ENCODE measurements at places on chromosomes 2 and 18.
A peak's percentile ranks its signal among the peaks of the same experiment; 100 is the strongest.

- no peak for DNase-seq
These were observed 161.7 kb downstream of the PARD3B start for GRCh38 chr2:204706939-204707338.

DNA sequence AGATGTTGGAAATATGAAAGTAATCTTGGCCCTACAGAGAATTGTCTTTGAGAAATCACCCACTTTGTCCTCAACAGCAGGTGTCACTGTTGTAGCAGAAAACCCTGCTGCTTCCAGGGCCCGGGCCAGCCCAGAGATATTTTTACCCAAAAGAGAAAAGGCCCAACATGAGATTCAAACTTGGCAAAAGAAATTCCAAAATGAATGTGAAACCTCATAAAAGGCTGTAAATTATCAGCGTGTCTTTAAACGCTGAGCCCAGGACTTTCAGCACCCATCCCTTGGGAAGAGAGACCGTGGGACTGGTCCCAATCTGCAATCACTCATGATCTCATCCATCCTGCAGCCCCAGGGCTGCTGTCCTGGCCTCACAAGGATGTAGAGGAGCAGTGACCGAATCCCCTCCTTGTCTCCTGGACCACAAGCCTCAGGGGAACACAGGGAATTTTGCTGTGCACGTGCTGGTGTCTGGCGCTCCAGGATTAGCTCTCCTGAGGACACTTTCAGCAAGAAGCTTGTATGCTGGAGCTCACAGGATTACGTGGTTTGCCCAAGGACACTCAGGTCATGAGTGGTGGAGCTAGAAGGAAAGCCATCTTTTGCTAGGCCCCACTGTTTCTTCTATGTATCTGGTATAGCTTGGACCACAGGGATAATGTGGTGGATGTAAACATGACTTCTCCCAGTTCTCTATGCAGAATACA is 202.1 kb downstream of the RNF144A start:
- no peak for DNase-seq

DNA sequence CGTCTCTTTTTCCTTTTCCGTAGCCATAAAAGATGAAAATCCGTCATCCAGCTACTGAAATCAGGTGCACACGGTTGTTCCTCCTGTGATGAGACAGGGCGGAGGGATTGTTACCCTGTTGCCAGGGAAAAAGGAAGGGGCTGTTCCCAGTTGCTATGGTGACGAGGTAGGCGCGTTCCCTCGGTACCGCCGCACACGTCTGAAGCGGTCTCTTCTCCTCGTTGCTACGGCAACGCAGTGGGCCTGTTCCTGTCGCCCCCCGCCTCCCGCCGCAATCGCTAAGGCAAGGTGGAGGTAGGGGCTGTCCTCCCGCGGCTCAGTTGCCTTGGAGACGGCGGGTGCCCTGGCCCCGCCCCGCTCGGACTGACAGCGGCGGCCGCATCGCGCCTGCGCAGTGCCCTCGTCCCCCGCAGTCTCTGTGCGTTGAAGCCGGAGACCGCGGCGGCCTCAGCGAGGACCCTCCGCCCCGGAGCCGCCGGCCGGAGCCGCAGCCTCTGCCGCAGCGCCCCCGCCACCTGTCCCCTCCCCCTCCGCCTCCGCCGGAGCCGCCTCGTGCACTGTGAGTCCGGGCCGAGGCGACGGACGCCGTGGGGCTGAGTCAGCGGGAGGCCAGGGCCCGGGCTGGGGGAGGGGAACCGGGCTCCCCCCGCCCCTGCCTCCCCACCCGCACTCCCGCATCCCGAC is at the start of gene MAPRE3:
Gene MAPRE3, plus strand, starts transcription at position 394 of the 684 bp plus-strand sequence. CDS start 51,582 bp downstream, outside the sequence.
- DNase-seq, result peak; percentile 60

GRCh38 chr2:61282104-61282590 is 120.2 kb downstream of the C2orf74 start:
- DNase-seq, result no peak

DNA sequence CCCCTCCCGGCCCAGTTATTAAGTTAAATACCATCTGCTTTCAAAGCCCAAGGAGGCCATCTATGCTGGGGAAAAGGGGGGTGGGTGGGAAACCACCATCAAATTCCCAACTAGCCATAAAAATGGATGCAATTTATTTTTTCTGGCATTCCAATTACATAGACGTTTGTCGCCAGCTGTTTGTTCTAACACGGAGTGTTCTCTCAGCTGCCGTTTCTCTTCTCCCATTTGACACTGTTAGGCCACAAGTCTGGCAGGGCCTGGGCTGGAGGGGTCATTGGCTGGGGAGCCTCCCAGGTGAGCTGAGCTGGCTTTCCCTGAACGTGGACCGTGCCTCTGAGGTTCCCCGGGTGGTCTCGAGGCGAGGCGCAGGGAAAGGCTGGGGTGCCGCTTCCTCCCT is 16.6 kb downstream of the ATOH8 start:
- DNase-seq, result no peak

DNA sequence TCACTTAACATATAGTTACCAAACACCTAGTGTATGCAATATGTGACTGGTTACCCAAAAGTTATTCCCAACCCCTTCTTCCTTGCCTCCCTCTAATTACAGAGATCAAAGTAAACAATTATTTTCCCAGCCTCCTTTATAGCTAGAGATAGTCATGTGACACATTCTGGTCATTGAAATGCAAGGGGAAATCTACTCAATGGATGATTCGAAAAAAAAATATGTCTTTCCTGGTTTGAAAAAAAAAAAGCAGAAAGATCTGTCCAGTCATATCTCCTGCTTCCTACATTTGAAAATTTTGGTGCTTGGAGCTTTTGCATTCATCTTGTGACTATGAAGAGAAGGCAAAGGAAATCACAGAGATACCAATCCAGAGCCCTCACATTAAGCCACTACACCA is 27.6 kb upstream of the UGP2 start:
- no peak for DNase-seq

DNA sequence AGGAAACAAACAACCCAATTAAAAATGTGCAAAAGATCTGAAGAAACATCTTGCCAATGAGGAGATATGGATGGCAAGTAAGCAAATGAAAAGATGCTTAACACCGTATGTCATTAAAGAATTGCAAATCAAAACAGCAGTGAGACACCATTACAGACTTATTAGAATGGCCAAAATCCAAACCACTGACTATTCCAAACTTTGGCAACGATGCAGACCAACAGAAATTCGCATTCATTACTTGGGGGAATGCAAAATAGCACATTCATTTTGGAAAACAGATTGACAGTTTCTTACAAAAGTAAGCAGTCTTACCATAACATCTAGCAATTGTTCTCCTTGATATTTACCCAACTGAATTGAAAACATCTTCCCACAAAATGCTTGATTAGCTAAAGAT is 1118.7 kb downstream of the SUCLG1 start:
- no peak for DNase-seq

GRCh38 chr2:99867770-99868169 is 274.6 kb downstream of the AFF3 start:
- no peak for DNase-seq

DNA sequence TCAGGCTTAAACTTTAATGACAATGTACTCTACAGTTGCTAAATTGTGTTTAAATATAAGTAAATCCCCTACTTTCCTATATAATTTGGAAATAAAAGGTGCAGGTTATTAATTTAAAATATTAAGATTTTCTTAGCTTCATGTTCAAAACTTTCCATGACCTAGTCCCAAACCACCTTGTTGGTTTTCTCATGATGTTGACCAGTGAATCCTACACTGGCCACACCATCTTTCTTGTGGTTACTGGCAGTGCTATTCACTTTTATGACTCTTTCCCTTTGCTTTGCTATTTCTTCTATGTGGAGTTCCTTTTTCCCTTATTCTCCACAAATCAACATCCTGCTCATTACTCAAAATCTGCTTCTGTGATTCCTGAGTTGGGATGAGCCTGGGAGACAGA is 138.6 kb upstream of the NDUFV2 start:
- no peak for DNase-seq

- no peak for DNase-seq
These were observed 50.8 kb downstream of the WIPF1 start for GRCh38 chr2:174546519-174547506.

- DNase-seq, result no peak
These were observed 55.1 kb downstream of the AAK1 start for GRCh38 chr2:69588403-69588802.

DNA sequence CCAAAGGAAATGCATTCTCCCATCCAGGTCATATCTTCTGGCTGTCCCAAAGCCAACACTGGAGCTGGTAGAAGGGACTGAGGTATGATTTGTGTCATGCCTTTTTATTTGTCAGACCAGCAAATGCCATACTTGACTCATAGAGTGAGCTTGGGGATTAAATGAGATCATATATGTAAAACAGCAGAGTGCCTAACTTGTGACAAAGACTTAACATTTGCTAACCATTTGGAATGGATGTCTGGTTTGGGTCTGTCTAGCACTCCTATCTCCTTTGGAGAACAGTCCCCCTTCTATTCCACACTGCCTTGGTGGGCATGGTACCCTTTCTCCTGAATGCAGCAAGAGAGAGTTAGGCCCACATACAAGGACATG is 128.5 kb upstream of the LGALSL start:
- no peak for DNase-seq

DNA sequence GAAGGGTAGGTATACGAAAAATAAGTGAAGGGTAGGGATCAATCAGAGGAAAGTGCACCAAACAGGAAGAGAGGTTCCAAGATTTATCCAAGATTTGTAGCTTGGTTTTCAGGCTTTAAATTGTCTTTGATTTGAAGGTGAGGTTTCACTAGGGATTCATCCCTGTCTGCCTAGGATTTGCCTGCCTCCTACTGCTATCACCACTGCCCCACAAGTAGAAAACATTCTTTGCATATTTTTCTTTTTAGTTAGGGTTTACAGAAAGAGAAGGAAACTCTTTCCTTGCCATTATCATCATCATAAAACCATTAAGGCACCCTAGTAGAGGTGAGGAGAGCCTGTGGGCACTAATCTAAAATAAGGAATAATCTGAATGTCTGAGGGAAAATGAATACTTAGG is 45.8 kb upstream of the TANC1 start:
- no peak for DNase-seq

- no peak for DNase-seq
These were observed 109.1 kb downstream of the SMAD2 start for GRCh38 chr18:47821314-47821713.

- DNase-seq, result no peak
These were observed 23.1 kb downstream of the FAM178B start for GRCh38 chr2:96963316-96963715.

DNA sequence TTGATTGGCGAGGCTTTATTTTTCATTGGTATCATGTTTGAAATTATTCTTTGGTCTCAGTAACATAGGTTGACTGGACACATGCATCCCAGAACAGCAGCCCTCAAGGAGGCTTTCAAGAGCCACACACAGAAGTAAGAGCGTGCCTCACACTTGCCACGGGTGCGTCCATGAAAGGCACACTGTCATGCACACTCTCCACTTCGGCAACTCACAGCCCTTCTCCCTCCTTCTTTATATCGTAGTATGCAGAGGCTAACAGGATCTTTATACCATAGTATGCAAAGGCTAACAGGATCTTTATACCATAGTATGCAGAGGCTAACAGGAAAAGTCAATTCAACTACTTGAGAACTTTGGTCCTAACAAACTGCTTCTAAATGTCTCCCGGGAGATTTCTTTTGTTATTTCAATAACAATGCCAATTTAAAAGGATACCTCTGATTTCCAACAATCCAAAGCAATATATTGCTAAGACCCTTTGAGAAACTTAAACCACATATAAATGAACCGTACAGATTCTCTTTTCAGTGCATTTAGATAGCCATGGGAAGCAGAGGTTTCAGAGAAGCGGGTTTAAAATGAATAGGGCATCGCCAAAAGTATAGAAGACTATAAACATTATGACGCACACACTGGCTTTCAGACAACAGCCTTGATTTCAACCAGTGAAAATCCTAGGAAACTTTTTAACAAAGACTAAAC is 26.5 kb upstream of the ZNF516 start:
- DNase-seq, result no peak

- no peak for DNase-seq
These were observed 265.8 kb downstream of the AKAIN1 start for GRCh38 chr18:4931209-4931608.

DNA sequence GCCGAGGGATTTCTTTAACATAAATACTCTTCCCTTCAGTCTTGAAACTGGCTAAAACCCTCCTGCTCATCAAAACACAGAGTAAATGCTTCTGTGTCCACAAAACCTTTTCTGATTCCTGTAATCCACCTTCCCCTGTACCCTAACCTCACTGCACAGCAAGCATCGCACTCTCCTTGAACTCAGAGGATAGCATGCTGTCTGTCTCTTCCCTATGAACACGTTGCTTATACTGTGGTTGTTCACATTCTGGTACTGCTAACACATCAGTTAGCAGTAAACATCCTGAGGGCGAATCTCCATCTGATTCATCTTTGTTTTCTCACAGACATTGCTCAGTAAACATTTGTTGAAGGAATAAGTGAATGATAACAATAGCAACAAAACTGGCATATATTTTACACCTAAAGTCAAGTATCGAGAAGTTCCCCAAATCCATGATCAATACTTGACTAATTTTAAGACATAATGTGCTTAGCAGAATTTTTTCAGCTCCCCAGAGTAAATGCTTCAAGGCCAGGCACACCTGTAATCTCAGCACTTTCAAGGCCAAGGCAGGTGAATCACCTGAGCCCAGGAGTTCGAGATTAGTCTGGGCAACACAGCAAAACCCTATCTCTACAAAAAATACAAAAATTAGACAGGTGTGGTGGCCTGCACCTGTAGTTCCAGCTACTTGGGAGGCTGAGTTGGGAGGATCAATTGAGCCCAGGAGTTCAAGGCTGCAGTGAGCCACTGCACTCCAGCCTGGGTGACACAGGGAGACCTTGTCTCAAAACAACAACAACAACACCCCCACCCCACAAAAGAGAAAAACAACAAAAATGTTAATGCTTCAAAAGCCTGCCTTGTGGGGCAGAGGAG is 45.6 kb upstream of the LPIN2 start:
- DNase-seq, result no peak

- no peak for DNase-seq
These were observed 108.0 kb downstream of the DPP4 start for GRCh38 chr2:161965994-161966393.

DNA sequence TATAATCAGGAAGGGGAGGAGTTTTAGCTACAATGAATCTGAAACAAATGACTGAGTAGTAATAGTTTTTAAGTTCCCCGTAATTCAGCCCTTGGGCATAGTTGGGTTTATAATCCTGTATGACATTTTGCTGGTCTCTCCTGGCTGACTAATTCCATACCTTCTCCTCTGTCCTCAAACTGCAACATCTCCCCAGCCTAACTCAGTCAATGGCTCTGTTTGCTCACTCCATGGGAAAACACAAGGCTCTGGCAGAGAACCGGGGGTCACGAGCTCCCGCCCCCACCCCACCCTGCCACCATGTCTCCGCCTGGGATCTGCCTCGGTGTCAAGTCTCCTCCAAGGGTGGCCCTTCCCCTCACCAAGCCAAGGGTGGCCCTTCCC is 168.6 kb downstream of the HDAC4 start:
- DNase-seq, result no peak

GRCh38 chr2:181471783-181472182 is 14.6 kb downstream of the ITGA4 start:
- DNase-seq, result no peak
